WERI-Rb-1 (cell line): ENCODE measurements at places on chromosomes 7 and 10.
A peak's percentile ranks its signal among the peaks of the same experiment; 100 is the strongest.

- no peak for DNase-seq
Measured at GRCh38 chr10:72123616-72124015, 35.3 kb upstream of the SPOCK2 start.

DNA sequence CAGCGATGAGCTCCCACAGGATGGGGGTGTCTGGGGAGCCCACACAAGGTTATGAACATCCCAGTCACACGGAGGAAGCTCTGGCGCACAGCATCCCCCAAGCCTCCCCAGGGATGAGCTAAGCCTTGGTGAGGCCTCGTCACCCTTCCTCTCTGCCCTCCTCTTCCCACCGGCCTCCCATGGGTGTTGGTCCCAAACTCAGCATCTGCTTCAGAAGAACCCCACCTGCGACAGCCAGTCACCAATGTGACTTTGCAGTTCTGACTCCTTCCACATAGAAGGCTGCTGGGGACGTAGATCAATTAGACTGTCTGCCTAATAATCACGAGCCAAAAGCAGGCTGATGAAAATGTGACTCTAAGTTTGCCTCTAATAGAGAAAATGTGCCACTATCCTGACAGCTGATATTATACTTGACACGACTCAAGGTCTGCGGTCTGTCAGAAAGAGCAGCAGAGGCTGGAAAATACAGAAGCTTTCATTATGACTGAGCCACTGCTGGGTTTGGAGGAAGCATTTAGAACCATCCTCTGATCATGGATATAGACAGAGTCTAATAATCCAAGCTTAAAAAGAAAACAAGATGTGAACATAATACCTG lies 116.0 kb upstream of the PFKP start:
- DNase-seq: no peak

GRCh38 chr10:45008524-45009161 lies 7.9 kb downstream of the ZNF22 start:
- peak; percentile 64 for DNase-seq

DNA sequence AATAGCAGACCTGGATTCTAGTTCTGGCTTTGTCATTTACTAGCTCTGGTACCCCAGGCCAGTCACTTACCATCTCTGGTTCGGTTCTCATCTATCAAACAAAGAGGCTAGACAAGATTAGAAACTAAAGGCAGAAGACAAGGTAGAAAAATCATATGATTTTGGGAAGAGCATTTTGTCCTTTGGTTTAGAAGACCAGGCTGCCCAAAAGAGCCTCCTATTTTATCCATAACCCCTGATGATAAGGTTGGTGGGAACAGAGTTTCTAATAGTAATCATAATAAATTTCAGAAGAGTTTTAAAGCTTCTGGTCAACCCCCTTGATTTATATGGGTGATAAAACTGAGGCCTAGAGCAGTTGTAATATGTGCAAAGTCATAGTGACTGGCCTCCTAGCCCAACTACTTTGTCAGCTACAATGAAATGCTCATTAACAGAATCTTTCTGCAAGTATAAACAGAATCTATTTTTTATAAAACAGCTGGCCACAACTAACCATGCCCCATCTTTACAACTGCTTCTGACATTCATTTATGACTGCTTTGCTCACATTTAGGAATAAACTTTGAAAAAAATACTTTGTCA lies 23.4 kb downstream of the COX15 start:
- no peak for DNase-seq

DNA sequence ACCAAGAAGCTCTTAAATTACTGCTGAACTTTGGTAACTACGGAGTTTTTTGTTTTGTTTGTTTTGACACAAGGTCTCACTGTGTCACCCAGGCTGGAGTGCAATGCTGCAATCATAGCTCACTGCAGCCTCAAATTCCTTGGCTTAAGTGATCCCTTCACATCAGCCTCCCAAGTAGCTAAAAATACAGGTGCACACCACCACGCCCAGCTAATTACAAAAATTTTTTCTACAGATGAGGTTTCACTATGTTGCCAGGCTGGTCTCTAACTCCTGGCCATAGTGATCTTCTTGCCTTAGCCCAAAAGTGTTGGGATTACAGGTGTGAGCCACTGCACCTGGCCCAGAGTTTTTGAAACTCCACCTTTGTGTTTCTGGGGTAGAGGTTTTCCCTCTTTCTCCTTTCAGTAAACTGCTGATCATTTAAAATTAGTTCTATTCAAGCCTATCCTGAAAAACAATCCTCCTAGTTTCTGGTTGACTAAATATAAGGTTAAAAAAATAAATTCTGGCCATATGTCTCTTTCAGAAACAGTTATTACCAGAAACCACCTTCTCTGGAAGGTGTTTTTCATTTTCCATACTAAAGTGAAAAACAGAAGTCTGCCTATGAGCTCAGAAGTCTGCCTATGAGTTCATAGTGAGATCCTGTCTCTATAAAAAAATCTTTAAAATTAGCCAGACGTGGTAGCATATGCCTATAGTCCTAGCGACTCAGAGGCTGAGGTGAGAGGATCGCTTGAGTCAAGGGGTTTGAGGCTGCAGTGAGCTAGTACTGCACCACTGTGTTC lies 63.9 kb downstream of the VOPP1 start:
- no peak for DNase-seq
